Foreskin keratinocyte (primary cell): ENCODE measurements at places on chromosomes 16 and 17. TPM values are rescaled to one million over a fixed set of nuclear protein-coding genes. Genes with fewer than 3 reads are reported as not detected.

Gene BCL7C
- total RNA-seq = 35.3 and 39.1 TPM in 2 replicates

DNA sequence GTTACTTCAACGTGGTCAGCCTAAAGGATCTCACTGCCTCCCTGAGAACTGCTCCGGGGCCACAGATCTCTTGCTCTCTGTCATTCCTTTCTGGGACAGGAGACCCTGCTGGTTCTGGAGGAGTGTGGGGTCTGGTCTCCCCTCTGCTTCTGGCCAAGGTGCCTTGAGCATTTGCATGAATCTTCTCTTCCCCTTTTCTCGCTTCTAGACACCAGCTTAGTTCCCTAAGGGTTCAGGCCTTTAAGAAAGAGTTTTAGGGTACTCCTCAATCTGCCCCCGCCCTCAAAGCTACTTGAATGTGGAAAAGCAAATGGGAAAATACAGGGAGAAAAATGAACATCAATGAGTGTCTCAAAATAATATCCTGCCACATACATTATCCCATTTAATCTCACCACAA is 48.1 kb downstream of the WSB1 start:
- DNase-seq = no peak

GRCh38 chr17:39126436-39126835 is 25.0 kb downstream of the PLXDC1 start:
- no peak for DNase-seq

DNA sequence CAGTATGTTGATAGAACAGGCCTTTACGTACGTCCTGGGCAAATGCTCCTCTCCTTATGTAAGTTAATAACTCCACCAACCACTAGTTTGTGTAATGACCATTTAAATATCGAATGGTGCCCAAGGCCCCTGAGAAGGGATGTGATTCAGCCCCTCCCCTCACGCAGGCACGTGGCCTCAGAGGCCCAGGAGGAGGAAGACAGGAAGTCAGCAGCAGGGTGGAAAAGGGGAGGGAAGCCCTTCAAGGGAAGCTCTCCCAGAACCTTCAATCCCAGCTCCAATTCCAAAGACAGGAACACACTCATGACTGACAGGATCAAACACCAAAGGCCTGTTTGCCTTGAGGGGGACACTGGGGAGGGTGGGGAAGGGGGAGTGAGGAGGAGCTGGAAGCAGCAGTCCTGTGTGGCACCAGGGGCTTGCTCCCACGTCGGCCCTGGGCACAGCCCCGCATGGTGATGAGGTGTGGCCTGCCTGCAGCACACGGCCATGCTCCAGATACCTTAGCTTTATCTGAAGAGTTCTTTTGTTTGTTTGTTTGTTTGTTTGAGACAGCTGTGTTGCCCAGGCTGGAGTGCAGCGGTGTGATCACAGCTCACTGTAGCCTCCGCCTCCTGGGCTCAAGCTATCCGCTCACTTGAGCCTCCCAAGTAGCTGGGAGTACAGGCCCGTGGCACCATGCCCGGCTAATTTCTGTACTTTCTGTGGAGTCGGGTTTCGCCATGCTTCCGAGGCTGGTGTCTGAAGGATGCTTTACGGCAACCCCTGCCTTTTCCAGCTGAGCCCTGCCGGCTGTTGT is 105.0 kb downstream of the ZNF778 start:
- no peak for DNase-seq

GRCh38 chr17:30716461-30717290 is 107.8 kb downstream of the CRLF3 start:
- no peak for DNase-seq

GRCh38 chr16:49491771-49492761 is 118.5 kb downstream of the C16orf78 start:
- no peak for DNase-seq

DNA sequence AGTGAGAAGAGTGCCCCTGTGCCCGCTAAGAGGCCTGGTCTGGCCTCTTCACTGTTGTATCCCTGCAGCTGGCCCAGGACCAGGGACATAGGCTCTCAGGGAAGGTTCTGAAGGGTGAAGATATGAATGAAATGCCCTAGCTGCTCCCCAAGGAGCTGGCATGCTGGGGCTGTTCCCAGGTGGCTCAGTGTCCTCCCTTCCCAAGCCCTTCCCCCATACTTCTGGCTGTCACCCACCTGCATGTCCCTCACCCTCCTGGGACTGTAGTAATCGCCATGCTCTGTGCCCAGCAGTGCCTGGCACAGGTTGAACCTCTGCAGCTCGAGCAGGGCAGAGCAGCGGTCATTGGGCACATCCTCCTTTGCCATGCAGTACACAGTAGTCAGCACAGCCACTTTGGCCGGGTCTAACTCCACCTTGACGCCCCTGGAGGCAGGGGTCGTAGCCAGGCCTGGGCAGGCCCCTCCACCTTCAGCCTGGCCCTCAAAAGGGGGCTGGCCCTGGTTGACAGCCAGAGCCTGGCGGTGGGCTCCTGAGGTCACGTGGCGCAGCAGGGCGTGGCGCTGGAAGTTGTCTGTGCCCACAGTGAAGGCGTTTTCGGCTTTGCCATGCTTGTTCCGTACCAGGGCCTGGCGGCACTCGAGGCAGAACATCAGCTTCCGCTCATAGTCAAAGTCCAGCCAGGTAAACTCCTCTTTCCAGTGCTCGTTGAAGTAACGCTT is 7.6 kb downstream of the C17orf113 start:
- no peak for DNase-seq
